ENCODE measurements at places on chromosomes 4 and X. TPM values are rescaled to one million over a fixed set of nuclear protein-coding genes. Genes with fewer than 3 reads are reported as not detected.

DNA sequence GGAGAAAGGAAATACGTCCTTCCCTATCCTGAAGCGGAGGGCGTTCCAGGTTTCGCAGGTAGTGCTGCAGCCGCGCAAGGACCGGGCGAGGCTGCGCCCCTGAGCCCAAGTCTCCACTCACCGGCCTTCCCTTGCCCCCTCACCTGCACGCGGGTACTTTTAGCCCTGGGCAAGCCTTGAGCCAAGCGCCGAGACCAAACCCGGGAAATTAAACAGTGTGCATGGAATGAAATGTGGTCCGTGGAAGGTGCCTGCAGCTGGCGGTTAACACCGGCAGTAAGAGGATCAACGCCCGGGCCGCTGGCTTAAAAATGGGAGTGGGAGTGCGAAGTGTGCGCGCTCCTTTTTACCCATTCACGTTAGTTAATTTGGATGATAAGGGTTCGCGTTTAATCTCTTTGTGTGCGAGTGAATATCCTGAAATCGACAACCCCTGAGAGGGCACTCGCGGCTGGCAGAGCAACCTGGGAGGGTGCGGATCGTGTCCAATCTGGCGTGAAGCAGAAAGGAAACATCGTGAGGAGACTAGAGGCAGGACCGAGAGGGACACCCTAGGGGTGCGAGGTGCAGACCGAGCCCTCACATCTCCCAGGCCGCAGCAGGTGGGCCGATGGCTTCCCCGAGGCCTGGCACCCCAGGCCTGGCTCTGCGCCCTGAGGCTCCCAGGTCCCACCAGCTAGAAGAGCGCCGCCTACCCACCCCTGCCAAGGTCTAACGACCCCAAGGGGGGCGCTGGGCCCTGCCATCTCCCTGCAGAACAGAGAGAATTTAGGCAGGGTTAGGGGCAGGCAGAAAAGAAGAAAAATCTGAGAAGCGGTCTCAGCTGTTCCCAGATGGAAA, 2.0 kb upstream of the HELT start:
- H3K27ac ChIP-seq = no peak overlapping the region
- H3K4me1 ChIP-seq = peaks cover 10% of the 10 kb centered on the region
- DNase-seq = peak; percentile 64

- no peak overlapping the region for H3K4me3 ChIP-seq
- no peaks in the 10 kb centered on the region for H3K36me3 ChIP-seq
- no peak overlapping the region for H3K27ac ChIP-seq
- no peaks in the 10 kb centered on the region for H3K27me3 ChIP-seq
Observed at GRCh38 chr4:163107754-163108153, 58.9 kb downstream of the NAF1 start.

DNA sequence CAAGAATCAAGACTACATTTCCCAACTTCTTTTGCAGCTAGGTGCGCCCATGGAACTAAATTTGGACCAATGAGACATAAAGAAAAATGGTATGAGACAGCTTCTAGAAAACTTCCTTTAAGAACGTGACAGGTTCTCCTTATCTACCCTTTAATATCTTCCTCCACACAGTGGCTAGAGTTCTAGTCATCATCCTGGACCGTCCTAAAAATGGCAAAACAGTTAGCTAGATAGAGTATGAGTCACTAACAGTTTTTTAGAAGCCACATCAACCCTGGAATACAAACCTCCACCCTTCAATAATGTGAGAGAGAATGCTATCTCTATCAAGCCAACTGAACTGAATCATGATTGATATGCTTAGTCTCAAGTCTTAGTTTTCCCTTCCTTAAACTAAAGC, 267.9 kb upstream of the SLC7A11 start:
- DNase-seq = no peak
- H3K4me3 ChIP-seq = no peak overlapping the region
- no peaks in the 10 kb centered on the region for H3K4me1 ChIP-seq
- H3K36me3 ChIP-seq = no peaks in the 10 kb centered on the region
- no peaks in the 10 kb centered on the region for H3K27me3 ChIP-seq

GRCh38 chr4:142683503-142683902, 162.6 kb downstream of the INPP4B start:
- H3K36me3 ChIP-seq = no peaks in the 10 kb centered on the region
- H3K4me1 ChIP-seq = no peaks in the 10 kb centered on the region
- no peak overlapping the region for H3K27ac ChIP-seq
- H3K4me3 ChIP-seq = no peak overlapping the region
- DNase-seq = no peak

- H3K27ac ChIP-seq = no peak overlapping the region
- H3K27me3 ChIP-seq = no peaks in the 10 kb centered on the region
- peaks cover 3% of the 10 kb centered on the region for H3K4me1 ChIP-seq
- DNase-seq = no peak
- no peak overlapping the region for H3K4me3 ChIP-seq
Observed at GRCh38 chr4:139800082-139800481, 134.5 kb downstream of the MGST2 start.

DNA sequence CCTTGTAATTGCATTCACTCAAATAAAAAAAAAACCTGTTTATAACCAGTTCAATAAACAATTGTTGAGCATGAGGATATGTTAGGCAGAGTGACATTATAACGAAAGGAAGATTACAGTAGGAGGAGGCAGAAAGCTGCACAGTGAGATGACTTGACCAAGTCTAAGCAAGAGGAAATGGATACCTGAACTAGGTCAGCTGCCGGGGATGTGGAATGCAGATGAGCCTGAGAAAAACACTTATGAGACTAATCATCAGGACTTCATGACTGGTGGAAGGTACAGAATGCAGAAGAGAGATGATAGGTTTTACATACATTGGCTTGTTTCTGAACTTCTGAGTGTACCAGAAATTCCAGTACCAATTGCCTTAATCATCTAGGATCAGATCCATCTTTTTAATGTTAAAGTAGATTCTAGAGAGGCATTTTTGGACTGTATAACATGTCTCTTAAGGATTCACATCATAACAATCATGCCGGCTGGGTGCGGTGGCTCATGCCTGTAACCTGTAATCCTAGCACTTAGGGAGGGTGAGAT, 208.1 kb upstream of the PPP3CA start:
- H3K4me1 ChIP-seq = no peaks in the 10 kb centered on the region
- no peak overlapping the region for H3K27ac ChIP-seq
- no peaks in the 10 kb centered on the region for H3K36me3 ChIP-seq
- DNase-seq = no peak
- H3K4me3 ChIP-seq = no peak overlapping the region
- no peaks in the 10 kb centered on the region for H3K27me3 ChIP-seq

DNA sequence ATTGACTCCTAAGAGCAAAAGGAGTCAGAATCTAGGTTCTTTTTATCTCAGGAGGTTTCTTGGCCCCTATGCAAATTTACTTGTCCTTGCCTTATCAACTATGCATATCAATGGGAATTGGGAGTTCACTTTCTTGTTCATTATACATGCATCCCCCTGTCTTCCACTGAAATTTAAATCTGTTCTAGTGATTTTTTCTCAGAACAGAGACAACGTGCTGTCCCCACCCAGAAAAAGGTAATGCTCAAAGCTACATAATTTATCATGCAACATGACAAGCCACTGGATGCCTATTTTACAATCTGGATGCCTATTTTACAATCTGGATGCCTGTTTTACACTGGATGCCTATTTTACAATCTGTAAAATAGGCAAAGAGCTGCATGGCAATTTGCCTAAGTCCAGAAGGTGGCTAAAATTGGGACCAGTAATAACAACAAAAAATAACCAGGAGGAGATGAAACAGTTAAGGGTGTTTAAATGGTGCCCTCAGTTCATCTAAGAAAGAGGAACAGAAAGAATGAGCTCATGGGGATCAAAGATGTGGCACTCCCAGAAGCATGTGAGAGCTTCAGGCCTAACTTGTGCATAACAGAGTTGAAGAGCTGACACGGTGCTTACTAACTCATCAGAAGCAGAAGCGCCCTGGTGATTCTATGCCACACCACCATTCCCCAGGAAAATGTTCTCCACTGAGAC, 537.8 kb upstream of the BOD1L1 start:
- H3K4me3 ChIP-seq = no peak overlapping the region
- no peaks in the 10 kb centered on the region for H3K27me3 ChIP-seq
- H3K36me3 ChIP-seq = no peaks in the 10 kb centered on the region
- no peaks in the 10 kb centered on the region for H3K4me1 ChIP-seq
- H3K27ac ChIP-seq = no peak overlapping the region
- no peak for DNase-seq

GRCh38 chr4:185096032-185096653, 46.9 kb upstream of the SLC25A4 start:
- DNase-seq = no peak
- H3K36me3 ChIP-seq = no peaks in the 10 kb centered on the region
- H3K27me3 ChIP-seq = no peaks in the 10 kb centered on the region
- H3K4me3 ChIP-seq = no peak overlapping the region

DNA sequence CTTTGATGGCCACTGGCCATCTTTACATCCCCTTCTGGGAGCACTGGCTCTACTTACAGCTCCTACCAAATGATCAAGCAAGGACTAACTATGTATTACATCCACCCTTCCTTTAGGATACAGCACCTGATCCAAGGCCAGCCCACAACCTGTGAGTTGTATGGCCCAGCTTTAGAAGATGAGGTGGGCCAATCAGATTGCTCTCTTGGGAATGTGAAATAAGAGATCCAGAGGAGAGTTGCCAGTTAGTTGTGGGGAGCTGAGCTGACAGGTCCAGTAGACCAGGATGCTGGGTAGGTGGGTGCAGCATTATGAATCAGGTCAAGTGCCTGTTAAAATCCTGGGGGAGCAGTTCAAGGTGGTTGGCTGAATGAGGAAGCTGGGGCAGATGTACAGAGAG, 111.5 kb downstream of the GNL3L start:
- no peaks in the 10 kb centered on the region for H3K27me3 ChIP-seq
- H3K27ac ChIP-seq = no peak overlapping the region
- DNase-seq = peak; percentile 60
- H3K36me3 ChIP-seq = no peaks in the 10 kb centered on the region
- H3K4me3 ChIP-seq = no peak overlapping the region

DNA sequence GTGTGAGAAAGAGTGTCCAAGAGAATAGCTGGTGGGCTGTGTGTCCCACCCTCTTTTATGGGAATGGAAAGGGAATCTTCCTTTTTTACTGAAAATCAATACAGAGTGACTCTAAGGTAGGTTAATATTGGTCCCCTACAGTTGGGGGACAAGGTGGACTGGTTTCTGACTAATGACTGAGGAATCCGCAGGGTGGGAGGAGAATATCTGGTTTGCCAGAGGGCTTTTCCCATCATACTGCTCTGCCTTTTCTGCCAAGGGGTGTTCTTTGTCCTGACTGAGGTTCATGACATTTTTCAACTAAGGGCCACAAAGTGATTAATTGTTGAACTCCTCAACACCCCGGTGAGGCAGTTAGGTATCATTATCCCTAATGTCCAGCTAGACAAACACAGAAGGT, 261.6 kb downstream of the SPATA18 start:
- no peak overlapping the region for H3K27ac ChIP-seq
- no peaks in the 10 kb centered on the region for H3K36me3 ChIP-seq
- H3K4me1 ChIP-seq = peaks cover 3% of the 10 kb centered on the region
- no peak overlapping the region for H3K4me3 ChIP-seq
- no peaks in the 10 kb centered on the region for H3K27me3 ChIP-seq

GRCh38 chr4:124904723-124905388, 192.3 kb upstream of the ANKRD50 start:
- H3K4me1 ChIP-seq = peaks cover 6% of the 10 kb centered on the region
- H3K27me3 ChIP-seq = no peaks in the 10 kb centered on the region

DNA sequence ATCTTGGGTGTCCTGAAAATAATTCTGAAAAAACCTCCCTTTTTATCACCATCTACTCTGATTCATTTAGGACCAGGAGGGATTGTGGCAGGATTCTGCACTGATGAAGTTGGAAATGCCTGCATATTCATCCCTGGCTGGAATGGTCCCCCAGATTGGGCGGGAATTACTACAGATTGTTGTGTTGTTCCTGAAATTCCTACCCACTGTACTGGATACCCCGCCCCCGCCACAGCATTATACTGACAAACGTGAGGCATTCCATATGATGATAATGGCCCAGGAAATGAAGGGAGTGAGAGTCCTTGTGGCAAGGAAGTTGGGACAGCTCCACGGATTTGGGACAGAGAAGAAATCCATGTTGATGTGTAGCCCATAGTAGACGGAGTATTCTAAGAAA, 15.2 kb upstream of the FAM120C start:
- no peak overlapping the region for H3K27ac ChIP-seq
- H3K36me3 ChIP-seq = peaks cover 8% of the 10 kb centered on the region
- no peaks in the 10 kb centered on the region for H3K27me3 ChIP-seq
- DNase-seq = peak; percentile 56

- H3K27me3 ChIP-seq = peaks cover 36% of the 10 kb centered on the region
- H3K36me3 ChIP-seq = no peaks in the 10 kb centered on the region
- H3K4me1 ChIP-seq = no peaks in the 10 kb centered on the region
Observed at GRCh38 chrX:130172127-130172845, 524 bp downstream of the RAB33A start.

DNA sequence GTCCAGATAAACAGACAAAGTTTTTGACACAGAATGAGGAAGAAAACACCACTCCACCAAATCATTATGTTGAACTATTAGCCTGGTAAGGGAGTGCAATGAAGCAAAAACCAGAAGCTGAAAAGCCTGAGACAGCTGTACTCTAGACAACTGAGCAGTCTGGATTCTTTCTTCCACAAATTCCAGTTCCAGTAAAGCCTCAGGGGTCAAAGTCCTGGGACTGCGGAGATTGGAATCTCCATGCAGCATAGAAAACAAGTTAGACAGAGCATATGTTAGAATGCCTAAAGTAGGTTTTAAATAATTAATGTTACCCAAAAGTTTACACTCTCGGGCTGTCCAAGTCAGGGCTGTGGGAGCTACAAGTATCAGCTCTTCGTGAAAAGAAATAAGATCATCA, 263.2 kb downstream of the TECRL start:
- H3K27ac ChIP-seq = no peak overlapping the region
- peak overlapping the region; percentile 45 for H3K4me3 ChIP-seq
- no peak for DNase-seq
- no peaks in the 10 kb centered on the region for H3K36me3 ChIP-seq

- no peaks in the 10 kb centered on the region for H3K4me1 ChIP-seq
- no peaks in the 10 kb centered on the region for H3K36me3 ChIP-seq
- no peak for DNase-seq
- H3K27me3 ChIP-seq = no peaks in the 10 kb centered on the region
Observed at GRCh38 chr4:156865451-156865850, 106.1 kb downstream of the PDGFC start.

GRCh38 chrX:15468036-15468435, 25.1 kb downstream of the PIR start:
- no peak overlapping the region for H3K27ac ChIP-seq
- H3K36me3 ChIP-seq = no peaks in the 10 kb centered on the region
- H3K4me1 ChIP-seq = no peaks in the 10 kb centered on the region
- H3K27me3 ChIP-seq = no peaks in the 10 kb centered on the region
- DNase-seq = peak; percentile 46
- H3K4me3 ChIP-seq = no peak overlapping the region

PF4V1 gene
- total RNA-seq = not detected

TMPRSS11B gene
- total RNA-seq = not detected

TMPRSS11F gene
- not detected for total RNA-seq

VCX2 gene
- total RNA-seq = not detected

RBMXL3 gene
- not detected for total RNA-seq

LRRC66 gene
- 0.29 TPM for total RNA-seq

GASK1B gene
- 2.6 TPM for total RNA-seq

RPA4 gene
- total RNA-seq = 1.8 TPM

P2RY4 gene
- 0.29 TPM for total RNA-seq

ANK2 gene
- 96.2 TPM for total RNA-seq

Measured in endodermal cell (in vitro differentiated cells).